Effector memory CD4-positive, alpha-beta T cell (primary cell): ENCODE measurements at places on chromosomes 7 and 10.

DNA sequence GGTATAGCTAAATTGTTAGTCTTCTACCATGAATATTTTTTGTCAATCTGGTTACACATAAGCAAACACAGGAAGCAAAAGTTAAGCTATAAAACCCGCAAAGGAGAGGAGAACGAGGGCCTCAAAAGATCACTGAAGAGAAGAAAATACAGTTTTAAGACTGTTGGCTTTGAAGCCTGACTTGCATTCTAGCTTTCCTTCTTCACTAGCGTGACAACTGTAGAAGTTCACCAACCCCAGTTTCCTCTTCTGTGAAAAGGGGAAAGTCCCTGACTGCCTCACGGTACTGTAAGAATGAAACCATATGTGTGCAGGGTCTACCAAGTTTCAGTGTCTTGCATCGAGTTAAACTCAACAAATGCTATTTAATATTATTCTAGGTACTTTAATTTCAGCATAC, 7.5 kb upstream of the LRRN3 start:
- DNase-seq: peak; percentile 14

DNA sequence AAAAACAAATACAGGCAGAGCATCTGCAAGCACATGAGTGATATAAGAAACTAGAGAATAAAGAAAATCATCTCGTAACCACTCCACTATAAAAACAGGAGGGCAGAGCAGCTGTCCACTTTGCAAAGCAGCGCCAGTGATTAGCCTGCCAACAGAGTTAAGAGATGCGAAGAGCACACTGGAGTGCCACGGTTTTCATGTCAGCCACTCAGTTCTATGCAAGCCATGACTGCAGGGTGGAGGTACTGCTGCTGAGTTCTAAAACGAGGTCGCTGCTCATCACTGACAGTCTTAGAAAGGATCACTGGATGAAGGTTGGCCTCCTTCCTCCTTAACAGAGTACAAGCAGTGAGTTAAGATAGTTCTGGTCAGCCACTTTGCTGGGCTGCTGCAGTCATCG, 58.5 kb downstream of the FGFR2 start:
- DNase-seq: no peak

DNA sequence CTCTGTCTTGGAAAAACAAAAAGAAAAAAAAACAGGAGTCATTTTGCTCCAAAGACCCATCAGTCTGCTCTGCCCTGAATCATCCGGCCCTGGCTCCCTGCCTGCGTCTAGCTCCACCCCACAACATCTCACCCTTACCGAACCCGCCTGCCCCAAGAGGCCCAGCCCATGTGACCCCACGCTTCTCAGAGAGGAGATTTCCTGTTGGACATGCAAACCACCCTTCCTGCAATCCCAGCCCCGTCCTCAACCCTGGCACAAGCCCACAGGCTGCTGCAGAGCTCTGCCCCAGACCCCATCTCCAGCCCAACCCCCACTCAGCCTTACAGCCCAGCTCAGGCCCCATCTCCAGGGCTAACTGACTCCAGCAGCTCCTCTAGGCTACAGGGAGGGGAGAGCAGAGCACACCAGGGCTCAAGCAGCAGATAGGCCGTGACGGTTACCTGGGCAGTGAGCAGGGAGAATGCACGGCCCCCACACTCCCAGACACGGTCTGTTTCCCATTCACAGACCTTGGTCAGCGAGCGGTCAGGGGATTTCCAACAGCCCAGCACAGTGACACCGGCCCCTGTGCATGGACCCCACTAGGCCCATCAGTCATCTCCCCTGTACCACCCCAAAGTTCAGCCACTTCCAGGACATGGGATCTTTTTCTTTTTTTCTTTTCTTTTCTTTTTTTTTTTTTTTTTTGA, 69.9 kb upstream of the GTF2I start:
- DNase-seq: no peak

GRCh38 chr10:50510517-50511473, 113.0 kb downstream of the SGMS1 start:
- DNase-seq: no peak

GRCh38 chr7:123845823-123846216, 851 bp downstream of the HYAL4 start:
- no peak for DNase-seq

GRCh38 chr7:84258628-84259027, 64.0 kb upstream of the SEMA3A start:
- no peak for DNase-seq

DNA sequence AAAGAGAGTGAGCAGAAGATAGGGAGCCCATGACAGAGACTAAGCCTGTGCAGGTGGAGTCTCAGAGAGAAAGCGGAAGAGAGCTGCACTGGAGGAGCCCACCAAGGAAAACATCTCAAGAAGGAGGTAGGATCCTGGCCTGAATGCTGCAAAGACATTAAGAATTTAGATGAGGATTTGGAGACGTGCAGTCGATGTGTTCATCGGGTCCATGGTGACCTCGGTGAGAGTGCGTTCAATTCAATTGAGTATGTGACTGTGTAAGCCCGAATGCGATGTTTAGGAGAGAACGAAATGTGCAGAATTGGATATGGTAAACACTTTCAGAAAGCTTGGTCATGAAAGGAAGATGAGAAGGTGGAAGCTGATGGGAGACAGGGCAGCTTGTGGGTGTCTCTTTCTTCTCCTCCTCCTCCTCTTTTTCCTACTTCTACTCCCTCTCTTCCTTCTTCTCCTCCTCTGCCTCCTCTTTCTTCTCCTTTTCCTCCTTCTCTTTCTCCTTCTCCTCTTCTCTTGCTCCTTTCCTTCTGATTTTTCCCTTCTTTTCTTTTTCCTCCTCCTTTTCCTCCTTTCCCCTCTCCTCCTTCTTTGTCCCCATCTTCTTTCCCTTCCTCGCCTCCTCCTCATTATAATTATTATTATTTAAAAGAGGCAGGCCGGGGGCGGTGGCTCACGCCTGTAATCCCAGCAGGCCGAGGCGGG, 276.0 kb downstream of the RPS24 start:
- DNase-seq: no peak

- no peak for DNase-seq
These were observed 39.0 kb upstream of the KIF5B start for GRCh38 chr10:32095116-32095733.

GRCh38 chr10:112442063-112442462, 4.7 kb downstream of the ZDHHC6 start:
- DNase-seq: no peak

DNA sequence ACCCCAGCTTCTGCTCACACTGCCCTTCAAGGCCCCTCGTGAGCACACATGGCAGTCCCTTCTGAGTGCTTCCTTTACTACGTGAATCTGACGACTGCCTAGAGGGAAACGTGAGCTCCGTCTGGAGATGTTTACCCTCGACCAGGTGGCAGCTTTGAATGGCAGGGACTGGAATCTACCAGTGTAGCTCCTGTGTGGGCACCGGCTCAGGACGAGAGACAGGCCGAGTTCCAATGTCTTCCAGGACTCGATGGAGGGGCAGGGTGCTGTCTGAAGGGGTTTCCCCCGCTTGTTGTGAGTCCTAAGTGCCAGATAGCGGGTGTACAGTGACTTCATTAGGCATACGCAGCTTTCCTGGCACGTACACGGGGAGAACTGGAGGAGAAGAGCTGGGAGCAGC, 229.9 kb downstream of the ADARB2 start:
- no peak for DNase-seq

DNA sequence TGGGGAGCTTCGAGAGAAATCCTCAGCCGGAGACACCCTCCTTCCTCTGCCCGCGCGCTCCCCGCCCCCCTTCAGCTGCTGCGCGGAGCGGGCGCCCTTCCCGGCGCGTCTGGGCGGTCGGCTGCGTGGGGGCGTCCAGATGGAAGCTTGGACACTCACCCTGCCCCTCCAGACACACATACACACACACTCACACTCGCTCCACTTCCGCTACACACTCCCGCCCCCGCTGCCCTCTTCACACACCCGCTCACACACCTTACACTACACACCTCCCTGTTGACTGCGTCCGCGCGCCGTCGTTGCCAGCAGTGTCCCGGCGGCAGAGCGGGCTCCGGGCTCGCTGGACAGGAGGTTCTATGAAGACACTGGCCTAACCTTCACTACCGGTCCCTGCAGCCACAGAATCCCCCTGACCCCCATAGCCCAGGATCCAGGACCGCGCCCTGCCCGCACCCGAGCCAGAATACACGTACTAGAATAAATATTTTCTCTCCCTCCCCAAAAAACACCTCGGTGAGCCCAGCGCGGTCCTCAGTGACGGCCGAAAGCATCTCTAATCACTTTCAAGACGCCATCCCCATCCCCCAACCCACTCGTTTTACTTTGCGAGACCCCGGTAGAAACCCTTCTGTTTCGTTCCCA, 1.1 kb upstream of the EGR2 start:
- DNase-seq: peak; percentile 40

DNA sequence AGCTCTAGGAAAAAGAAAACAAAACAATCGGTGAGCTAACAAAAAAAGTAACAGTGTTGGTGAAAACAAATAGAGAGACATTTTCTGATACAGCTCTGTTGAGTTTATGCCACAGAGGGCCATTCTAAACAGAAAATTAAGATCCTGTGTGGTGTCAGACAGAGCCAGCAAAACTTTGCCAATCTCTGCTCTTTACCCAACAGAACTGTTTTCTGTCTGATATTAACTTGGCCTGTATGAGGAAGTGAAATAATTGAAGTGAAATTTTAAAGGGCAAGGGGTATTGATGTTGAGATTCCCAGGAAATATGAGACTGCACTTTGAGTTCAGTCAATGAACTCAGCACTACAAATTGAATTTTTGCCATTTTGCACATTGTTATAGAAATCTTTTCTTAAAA, 101.0 kb downstream of the AOAH start:
- DNase-seq: no peak

- DNase-seq: no peak
These were observed 88.2 kb upstream of the CCDC71L start for GRCh38 chr7:106749165-106749564.
